Activated T-helper 1 cell treated with anti-CD3 and anti-CD28 coated beads, Interleukin-2, amount 50 U/mL, for 16 hours (primary cell): ENCODE measurements at places on chromosomes 1 and 21.

GRCh38 chr1:115265099-115265498, 73.0 kb downstream of the NGF start:
- DNase-seq, result no peak

- DNase-seq, result no peak
These were observed 148.2 kb downstream of the RWDD3 start for GRCh38 chr1:95382000-95382786.

GRCh38 chr1:86197206-86197855, 40.8 kb upstream of the COL24A1 start:
- no peak for DNase-seq

DNA sequence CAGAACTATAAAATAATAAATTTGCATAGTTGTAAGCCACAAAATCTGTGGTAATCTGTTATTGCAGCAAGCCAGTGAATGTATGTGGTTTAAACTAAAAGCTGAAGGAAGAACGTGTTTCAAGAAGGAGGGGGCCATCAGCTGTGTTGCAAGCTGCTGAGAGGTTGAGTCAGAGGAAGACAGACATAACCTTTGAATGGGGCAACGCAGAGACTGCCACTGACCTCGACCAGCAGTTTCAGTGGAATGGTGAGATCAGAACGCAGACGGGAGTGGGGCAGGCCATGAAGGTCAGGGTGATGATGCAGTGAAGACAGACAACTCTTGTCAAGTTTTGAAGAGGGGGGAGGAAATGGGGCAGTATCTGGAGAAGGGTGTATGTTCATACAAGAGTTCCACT, 23.2 kb upstream of the QSOX1 start:
- no peak for DNase-seq

DNA sequence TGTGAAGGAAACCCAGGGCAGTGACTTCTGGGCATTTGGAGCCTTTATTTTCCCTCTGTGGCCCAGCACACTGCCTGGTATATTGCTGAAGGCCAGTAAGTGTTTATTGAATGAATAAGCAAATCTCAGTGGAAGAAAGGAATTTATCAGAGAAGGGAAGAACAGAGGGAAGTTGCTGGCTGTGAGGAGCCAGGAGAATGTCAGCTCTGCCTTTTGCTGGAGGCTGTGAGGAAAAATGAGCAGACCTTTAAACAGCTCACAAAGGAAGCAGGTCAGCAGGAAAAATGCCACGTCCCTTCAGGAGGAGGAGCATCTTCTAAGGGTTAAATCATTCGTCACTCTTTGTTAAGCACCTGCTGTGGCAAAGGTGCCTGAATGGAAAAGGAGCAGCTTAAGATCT, 75.9 kb downstream of the GIPC2 start:
- no peak for DNase-seq

DNA sequence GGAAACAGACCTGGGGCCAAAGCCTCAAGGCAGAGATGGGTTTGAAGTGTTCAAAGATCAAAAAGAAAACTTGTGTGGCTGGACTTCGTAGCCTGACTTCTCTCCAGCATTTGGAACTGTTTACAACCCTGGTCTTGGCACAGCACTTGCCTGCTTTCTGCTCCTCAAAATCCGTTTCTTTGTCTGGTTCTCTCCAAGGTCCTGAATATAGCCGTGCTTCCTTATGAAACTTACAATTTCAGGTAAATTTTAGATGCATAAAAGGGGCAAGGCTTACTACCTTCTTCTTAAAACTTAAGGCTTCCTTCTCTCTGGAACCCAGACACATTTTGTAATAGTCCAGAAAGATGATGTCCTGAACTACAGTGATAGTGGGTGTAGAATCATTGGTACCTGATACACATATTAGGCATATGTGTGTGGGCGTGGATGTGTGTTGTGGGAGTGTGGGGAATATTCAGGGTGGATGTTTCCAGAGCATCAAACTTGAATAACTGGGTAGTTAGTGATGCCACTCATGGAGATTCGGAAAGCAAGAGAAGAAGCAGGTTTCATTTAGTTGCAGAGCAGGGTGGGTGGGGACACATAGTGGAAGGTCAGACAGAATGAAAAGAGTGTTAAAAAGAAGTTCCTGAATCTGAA, 26.4 kb upstream of the FAM78B start:
- no peak for DNase-seq

DNA sequence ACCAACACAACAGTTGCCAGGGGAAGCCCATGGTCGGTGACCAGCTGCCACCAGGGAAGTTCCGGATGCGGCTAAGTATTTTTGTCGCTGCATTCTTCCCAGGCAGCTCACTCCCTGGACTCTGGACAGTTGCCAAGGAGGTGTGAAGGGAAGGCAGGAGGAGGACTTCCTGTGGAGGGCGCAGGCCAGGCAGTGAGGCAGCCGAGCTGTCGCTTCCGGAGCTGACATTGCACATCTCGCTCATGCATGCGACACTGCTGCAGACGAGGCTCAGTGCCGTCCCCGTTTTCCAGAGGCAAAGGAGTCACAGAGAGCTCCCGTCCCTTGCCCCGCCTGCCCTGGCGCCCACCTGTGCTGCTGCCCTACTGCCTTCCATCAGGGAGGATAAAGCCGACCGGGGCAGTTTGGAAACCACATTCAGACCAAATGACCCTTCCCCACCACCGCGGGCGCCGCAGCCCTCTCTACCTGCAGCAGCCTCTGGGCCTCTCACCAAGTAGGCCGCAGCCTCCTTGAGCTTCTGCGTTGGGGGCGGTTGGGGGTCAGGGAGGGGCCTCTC, 81.4 kb downstream of the NENF start:
- no peak for DNase-seq

DNA sequence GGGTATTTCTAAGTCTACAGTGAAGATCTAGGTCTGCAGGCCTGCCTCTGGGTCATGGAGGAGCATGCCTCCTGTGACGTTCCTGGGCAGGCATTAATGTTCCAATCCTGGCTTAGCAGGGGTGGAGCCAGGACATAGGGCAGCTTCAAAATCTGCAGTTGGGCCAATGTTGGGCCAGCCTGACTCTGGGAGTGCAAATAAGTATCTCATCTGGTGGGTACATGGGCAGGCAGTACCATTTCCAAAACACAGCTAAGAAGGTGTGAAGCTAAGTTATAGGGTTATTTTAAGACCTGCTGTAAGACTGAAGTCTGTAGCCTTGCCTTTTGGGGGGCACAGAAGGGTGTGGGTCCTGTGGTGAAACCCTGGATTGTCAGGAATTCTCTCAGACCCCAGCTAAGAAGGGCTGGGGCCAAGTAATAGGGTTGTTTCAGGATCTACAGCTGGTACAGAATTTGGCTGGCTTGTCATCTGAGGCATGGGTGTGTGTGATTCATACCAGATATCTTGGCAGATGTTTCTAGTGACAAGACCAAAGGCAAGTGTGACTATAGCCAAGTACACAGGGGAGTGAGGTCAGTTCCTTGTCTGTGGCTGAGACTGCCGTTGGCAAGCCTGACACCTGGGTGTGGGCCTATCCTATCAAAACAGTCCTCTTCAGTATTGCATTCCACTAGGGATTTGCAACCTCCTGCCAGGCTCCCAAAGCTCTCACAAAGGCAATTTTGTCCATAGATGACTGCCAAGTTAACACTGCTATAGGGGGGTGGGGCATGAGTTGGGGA, 468.7 kb upstream of the B3GALT2 start:
- no peak for DNase-seq

GRCh38 chr1:6157528-6158174, 22.5 kb downstream of the CHD5 start:
- DNase-seq, result no peak

DNA sequence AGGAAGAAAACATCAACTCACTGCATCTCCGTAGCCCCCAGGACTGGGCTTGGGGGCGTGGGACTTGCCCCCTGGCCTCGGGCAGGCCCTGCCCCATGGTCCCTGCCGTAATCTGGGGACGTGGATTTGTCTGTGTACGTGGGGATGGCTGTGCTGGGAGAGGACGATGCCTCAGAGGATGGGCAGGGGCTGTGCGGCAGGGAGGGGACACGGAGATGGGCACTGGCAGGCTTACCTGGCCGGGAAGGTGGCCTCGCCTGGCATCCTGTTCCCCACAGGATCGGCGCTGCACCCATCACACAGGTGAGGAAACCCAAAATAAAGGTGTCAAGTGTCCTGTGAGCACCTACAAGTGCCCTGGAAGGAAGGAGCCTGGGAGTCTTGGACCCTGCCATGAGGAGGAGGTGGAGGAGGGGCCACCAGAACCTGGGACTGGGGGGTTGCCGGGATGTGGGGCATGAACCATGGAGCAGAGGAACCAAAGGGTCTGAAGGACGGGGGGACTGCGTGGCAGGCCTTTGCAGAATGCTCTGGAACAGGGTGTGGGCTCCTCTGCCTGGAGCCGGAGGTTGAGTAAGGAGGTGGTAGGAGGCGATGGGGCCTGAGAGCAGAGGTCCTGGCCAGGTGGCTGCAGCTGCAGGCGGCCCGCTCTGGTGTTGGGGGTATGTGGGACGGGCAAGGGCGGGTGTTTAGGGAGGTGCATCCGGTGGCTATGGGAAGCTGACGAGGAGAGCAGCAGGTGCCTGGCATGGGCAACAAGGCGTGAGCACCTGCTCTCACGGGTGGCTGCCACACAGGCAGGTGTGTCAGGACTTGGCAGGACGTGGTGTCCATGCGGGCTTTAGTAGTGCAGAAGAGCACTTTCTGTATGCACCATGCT, 27.8 kb upstream of the LRRC3 start:
- DNase-seq, result no peak
